ENCODE measurements at places on chromosomes 5 and 9.

DNA sequence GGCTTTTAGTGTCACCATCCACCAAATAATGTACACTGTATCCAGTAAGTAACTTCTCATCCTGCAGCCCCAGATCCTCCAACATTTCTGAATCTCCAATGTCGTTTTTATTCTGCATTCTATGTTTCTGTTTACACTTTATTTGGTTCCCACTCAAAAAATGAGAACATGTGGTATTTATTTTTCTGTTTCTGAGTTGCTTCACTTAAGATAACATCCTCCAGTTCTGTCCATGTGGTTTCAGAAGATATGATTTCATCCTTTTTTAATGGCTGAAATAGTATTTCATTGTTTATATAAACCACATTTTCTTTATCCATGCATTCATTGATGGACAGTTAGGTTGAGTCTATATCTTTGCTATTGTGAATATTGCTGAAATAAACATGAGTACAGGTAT is 677.3 kb upstream of the FTMT start:
- DNase-seq = peak; percentile 40

DNA sequence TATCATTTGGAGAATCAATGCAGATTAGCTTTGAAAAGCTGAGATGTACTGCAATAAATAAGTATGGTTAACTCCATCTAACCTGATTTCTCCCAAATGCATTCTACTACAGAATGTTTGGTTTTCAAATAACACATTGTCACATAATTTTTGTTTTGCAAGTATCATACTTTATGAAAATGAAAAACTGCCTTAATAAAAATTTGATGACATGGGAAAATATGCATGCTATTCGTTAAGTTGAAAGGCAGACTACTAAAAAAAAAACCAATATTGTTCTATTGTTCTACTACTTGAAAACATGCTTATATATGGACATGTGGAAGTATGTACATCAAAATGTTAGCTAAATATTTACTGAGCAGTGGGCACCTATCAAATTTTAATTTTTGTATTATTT is 668.9 kb downstream of the HTR1A start:
- no peak for DNase-seq

GRCh38 chr5:180082633-180083420 is 11.3 kb upstream of the RNF130 start:
- DNase-seq = no peak

GRCh38 chr9:98766586-98766985 is 29.8 kb downstream of the ANKS6 start:
- DNase-seq = no peak

- DNase-seq = no peak
Measured at GRCh38 chr9:38067859-38068681, 957 bp downstream of the SHB start.

GRCh38 chr9:76619640-76620039 is 144.6 kb upstream of the PCA3 start:
- no peak for DNase-seq

GRCh38 chr5:129904667-129905472 is 605 bp downstream of the CHSY3 start:
- no peak for DNase-seq

DNA sequence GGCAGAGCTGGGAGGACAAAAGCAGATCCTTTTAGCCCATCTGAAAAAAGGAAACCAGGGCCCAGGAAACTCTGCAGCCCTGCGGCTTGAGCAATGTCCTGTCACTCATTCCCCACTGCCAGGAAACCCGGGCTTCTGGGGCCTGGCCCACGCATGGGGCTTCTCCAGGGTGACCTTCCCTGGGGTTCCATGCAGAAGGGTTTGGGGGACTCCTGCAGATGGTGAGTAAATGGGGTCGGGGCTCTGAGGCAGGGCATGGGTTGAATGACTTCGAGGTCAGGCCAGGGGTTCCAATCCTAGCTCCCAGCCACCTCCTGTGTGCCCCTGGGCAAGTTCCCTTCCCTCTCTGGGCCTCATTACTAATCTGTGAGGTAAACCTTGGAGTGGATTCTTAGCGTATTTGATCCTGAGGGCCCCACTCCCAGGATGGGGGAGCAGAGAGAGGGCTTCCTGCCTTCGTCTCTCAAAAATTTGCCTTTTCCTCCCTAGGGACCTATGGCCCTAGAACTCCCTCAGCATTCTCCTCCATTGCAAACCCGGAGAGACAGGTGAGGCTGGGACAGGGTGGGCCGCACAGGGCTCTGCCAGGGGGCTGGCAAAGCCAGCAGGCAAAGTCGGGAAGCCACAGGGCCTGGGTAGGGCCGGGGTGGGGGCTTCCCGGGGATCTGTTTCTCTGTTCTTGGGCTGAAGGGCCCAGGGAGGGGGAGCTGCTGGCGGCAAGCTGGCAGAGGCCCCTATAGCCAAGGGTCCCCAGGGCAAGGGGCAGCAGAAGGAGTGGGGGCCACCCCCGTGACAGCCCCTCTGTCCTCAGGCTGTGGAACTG is 25.8 kb downstream of the ADGRD2 start:
- DNase-seq = no peak

- DNase-seq = peak; percentile 24
Measured at GRCh38 chr9:19456996-19457692, 48.3 kb downstream of the ACER2 start.

DNA sequence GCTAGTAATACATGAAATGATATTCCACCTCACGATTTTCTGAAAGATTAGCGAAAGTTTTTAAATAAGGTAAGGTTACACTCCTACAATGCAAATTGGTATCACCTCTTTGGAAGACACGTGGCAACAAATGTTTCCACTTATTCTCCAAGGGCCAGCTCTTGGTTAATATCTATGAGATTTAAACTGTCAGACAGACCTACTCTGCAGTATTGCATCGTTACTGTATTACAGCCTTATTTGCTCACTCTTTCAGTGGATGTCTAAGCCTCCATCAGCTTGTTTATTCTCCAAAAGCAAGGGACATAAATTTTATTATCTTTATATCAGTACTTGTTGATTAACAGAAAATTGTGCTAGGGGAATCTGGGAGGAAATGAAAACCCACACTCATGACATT is 135.7 kb downstream of the MLLT3 start:
- no peak for DNase-seq

- no peak for DNase-seq
Measured at GRCh38 chr5:111556501-111556900, 44.2 kb upstream of the STARD4 start.

DNA sequence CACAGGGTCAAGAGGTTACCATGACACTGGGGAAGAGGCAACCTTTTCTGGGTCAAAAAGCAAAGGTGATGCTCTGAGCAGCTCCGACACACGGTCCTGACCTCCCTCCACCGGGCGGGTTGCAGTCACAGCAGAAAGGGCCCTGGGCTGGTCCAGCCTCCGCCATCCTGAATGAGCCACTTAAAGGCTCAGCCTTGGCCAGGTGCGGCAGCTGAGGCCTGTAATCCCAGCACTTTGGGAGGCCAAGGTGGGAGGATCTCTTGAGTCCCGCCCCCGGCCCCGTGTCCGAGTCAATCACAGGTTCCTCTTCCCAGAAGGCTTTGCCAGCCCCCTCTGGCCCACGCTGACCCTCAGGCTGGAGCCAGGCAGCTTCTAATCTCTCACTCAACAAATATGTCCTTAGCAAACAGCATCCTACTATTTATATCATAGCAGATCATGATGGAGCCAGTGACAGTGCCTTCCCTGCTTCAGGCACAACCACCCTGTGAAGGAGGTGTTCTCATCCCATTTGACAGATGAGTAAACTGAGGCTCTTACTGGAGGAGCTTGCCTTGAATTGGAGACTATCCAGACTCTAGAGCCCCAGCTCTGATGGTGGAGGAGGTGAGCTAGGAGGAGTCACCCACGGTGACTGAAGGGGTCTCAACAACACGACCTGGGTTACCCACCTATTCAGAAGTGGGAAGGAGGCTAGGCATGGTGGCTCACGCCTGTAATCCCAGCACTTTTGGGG is 79.1 kb downstream of the LRSAM1 start:
- DNase-seq = no peak

- DNase-seq = no peak
Measured at GRCh38 chr5:149932445-149933350, 11.9 kb downstream of the PDE6A start.

DNA sequence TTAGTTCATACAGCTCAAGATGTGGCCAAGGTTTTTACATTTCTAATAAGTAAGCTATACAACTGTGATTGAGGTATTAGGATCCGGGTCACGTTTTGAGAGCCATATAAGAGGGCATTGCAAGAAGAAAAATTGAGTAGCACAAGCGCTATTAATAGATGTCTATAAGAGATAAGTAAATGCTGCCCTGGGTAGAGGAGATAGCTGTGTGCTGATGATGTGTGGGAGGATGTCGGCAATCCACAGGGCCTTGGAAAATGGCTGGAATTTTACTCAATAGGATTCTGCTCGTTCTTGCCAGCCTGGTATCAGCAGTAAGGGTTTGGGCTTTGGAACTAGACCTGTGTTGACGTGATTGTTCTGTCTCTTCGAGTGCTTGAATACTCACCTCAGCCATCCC is 41.6 kb downstream of the CSF1R start:
- no peak for DNase-seq

DNA sequence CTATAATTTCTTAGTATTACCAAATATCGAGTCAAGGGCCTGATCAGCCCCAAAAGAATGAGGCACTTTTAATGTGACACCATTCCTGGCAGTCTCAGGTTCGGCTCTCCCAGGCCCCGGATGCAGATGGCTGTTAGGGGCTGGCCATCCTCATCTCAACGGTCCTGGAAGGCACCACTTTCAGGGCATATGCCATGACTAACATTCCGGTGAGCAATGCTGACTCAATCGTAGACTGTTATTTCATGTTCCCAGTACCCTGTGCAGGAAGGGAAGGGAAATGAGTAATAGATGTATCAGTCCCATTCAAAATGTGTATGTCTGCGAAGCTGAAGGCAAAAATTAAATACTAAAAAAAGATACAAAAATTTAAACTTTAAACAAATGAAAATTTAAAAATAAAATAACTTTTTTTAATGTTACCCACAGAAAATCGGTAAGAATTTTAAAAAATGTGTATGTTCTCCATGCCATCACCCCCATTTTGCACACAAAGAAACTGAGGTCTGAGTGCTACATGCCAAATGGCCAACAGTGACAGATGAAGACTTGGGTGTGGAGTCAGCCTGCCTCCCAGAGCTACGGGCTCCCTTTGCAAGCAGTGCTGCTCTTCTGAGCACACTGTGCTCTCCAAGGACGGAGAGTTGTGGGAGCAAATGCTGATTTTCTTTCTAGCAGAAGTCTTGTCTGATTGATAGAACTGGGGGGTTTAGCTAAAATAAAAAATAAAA is 79.0 kb downstream of the GLDC start:
- DNase-seq = no peak

DNA sequence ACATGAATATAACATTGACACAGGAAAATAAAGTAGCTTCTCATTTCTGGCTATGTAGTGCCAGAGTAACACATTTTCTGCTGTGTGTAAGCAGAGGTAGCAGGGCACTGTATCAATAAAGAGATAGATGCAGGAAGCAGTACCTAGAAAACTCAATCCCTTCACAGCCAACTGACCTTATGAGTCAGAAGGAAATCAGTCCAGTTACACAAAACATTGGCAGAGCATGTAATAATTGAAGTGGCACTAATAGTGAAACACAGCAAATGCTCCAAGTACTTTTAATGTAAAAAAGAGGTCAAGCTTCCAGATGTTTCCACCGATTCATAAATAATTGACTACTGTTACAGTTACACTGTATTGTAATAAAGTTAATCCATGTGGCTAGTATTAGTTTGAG is 706.6 kb downstream of the EFNA5 start:
- DNase-seq = no peak

- no peak for DNase-seq
Measured at GRCh38 chr5:139287890-139288635, 5.5 kb upstream of the MATR3 start.

DNA sequence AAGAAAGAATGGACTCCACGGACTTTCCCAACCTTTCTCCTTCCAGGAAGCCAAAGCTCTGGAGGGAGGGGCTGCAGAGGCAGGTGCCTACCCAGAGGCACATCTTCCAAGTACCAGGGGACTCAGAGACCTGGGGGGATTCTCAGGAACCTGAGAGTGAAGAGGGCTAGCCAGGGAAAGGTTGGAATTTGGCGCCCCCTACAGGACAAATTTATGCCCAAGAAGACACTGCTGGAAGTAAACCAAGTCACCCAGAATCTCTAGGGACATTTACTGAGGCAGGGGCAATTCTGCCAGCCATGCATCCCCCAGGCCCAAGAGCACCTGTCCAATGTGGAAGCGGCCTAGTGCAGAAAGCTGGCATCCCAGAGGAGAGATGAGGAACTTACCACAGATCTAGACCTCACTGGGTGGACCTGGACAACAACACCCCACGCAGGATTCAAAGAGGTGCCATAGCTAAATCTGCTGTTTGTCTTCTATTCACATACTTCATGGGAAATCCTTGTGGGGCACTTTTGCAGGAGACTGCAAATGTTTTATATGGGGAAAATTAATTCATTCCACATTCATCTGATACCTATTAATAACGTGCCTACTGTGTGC is 25.9 kb upstream of the IDNK start:
- no peak for DNase-seq

- DNase-seq = no peak
Measured at GRCh38 chr5:28707706-28708105, 1669.3 kb upstream of the CDH9 start.

DNA sequence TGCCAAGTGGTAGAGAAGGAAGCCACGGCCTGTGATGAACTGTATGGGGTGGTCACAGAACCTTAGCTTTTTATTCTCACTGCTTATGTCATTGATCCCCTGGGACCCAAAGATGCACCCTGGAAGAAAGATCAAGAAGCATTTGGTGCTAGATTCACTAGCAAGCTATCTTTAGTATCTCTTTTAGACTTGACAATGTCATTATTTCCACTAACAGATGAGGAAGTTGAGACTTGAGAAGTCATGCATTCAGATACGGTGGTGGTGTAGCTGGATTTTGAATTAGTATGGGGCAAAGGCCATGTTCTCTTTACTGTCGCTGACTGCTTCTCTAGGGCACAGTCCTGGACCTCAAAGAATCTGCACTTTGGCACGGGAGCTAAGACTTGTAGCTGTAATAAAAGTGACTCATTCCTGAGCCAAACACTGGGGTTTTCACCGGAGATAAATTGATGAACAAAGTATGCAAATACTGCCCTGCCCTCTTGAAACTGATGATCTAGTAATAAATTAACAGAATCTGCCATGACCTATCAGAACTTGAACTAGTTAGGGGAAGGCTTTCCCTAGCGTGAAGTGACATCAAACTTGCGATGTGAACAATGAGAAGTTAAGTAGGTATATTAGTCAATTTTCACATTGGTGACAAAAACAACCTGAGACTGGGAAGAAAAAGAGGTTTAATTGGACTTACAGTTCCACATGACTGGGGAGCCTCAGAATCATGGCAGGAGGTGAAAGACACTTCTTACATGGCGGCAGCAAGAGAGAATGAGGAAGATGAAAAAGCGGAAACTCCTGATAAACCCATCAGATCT is 5.4 kb downstream of the GDA start:
- DNase-seq = no peak

- DNase-seq = no peak
Measured at GRCh38 chr5:155822177-155822576, 504.8 kb upstream of the SGCD start.
